ENCODE measurements at places on chromosomes 5 and 9. TPM values are rescaled to one million over a fixed set of nuclear protein-coding genes. Genes with fewer than 3 reads are reported as not detected.

Gene GABBR2
- total RNA-seq: 0.15 TPM

Gene OR1N1
- total RNA-seq: not detected

Gene SLCO4C1
- total RNA-seq: not detected

Gene ARAP3
- 6.0 TPM for total RNA-seq

Gene C8G
- total RNA-seq: 1.1 TPM

Gene SPINK6
- total RNA-seq: 0.53 TPM

Gene PCDHGC4
- total RNA-seq: not detected

Gene APC
- 11.7 TPM for total RNA-seq

Measured in A549 treated with DMSO at 1 μM for 4 hours (cell line).